ENCODE measurements at places on chromosomes 4 and X. TPM values are rescaled to one million over a fixed set of nuclear protein-coding genes. Genes with fewer than 3 reads are reported as not detected.

DNA sequence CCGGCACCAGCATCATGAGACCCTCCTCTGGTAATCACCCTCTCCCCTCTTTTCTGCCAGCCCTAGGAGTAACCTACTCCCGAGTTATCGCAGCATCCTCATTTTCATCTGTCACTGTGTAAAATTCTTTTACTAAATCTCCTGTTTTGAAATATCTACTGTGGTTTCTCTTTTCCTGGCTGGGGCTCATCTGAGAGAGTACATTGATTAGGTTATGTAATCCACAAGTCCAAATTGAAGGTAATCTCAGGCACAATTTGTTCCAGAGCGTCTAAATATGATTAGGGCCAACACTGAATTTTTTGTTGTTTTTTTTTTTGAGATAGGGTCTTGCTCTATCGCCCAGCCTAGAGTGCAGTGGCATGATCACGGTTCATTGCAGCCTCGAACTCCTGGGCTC lies 142.4 kb downstream of the SMIM20 start:
- DNase-seq, result no peak
- H3K27me3 ChIP-seq, result no peaks in the 10 kb centered on the region
- no peak overlapping the region for H3K27ac ChIP-seq
- H3K36me3 ChIP-seq, result no peaks in the 10 kb centered on the region
- no peak overlapping the region for H3K4me3 ChIP-seq
- H3K4me1 ChIP-seq, result no peaks in the 10 kb centered on the region

DNA sequence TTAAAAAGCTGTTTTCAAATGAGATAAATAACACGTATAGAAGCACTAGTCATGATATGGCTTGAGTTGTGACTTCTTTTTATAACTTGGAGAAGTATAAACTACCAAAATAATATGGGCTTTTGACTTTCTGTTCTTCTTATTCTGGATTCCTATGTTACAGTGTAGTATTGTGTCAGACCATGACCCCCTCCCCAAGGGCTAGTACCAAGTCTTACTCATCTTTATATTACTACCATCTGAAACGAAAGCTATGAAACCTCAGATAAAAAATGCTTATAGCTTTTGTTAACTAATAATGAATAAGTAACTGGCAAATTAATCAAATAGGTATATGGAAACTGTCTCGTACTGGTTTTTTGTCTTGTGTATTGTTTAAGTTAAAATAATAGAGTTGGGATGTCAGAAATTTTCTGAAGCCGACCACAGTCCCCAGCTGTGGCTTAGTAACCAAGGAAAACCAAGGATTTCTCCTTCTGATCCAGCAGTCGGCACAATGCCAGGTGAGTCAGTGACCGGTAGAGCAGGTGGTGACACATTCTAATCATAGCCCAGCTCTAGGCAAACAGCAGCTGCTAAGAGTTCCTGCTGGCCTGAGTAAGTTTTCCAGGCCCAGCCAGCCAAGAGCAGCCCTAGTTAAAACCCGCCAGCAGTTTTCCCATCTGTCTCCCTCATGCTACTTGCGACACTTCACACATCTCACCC lies 163.3 kb upstream of the PRDX4 start:
- H3K4me1 ChIP-seq, result peaks cover 5% of the 10 kb centered on the region
- H3K4me3 ChIP-seq, result no peak overlapping the region
- DNase-seq, result peak; percentile 85
- H3K27me3 ChIP-seq, result no peaks in the 10 kb centered on the region

NDST4 gene
- not detected for total RNA-seq

- no peaks in the 10 kb centered on the region for H3K4me1 ChIP-seq
- no peak for DNase-seq
- no peak overlapping the region for H3K27ac ChIP-seq
- H3K4me3 ChIP-seq, result no peak overlapping the region
Observed at GRCh38 chr4:170007113-170007512, 19.1 kb downstream of the MFAP3L start.

GRCh38 chrX:45743906-45744625 lies 543.4 kb upstream of the DIPK2B start:
- DNase-seq, result no peak
- H3K4me3 ChIP-seq, result no peak overlapping the region
- H3K27me3 ChIP-seq, result no peaks in the 10 kb centered on the region
- H3K4me1 ChIP-seq, result no peaks in the 10 kb centered on the region
- no peaks in the 10 kb centered on the region for H3K36me3 ChIP-seq
- H3K27ac ChIP-seq, result no peak overlapping the region

DNA sequence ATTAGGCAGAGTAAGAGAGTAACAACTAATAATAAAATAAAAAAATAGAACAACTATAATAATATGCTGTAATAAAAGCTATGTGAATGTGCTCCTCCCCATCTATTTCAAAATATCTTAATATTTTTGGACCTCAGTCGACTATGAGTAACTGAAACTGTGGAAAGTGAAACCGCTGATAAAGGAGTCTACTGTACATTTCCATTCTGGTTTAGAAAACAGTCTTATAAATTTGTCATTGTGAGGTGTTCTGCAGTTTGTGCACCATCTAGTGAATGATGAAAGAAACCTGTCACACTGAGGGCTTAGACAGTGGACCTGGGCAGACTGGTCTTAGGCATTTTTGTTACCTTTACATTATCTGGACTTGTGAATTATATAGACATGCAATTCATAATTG lies 42.0 kb downstream of the TMEM150C start:
- no peak for DNase-seq
- no peak overlapping the region for H3K27ac ChIP-seq
- H3K27me3 ChIP-seq, result no peaks in the 10 kb centered on the region
- H3K36me3 ChIP-seq, result no peaks in the 10 kb centered on the region
- peaks cover 6% of the 10 kb centered on the region for H3K4me1 ChIP-seq

Data from breast epithelium (tissue), 4 donors.